ENCODE measurements at places on chromosomes 4 and X.

GRCh38 chrX:40207626-40208025, 109.9 kb upstream of the BCOR start:
- ATAC-seq: peak; percentile 68

DNA sequence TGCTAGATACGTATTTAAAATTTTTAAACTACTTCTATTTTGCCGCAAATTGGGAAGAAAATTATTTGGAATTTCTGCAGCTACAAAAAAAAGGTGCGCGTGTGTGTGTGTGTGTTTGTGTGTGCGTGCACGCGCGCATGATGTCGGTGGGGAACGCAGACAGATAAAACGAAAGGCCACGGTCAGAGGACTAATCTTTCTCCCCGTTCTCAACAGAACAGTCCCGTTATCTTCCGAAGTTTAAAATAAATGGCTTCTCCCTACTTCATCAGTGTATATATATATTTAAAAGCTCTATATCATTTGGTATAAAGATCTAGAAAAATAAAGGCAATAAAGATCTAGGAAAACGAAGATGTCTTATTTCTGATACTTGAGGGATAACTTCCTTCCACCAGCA, 1.5 kb downstream of the MGARP start:
- ATAC-seq: no peak

- no peak for ATAC-seq
These were observed 167.2 kb downstream of the NPNT start for GRCh38 chr4:106062452-106062875.

DNA sequence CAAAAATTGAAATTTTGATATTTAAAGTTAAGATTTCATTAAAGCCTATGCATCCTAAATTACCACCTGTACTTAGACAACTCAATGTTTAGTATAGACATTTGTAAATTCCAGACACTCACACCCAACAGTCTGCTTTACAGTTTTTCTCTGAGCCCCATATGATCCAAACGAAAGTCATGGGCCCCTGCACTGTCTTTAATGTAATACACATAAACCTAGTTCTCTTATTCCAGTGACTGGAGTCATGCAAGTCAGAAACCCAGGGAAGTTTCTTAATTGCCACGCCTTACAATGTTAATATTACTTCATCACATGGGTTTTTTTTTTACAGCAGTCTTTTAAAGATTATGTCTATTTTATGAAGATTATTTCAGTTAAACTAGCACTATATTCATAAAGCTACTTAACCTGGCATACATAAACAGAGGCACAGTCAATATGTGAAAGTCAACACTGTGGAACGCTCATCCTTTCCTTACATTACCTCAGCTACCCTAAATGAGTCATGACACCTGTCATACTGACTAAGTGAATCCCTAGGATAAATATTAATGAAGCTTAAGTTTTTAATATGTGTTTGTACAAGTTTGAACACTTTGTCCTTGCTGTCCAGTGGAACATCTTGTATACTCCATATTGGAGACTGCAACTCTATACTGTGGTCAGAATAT, 67.7 kb upstream of the H2AZ1 start:
- ATAC-seq: peak; percentile 99

DNA sequence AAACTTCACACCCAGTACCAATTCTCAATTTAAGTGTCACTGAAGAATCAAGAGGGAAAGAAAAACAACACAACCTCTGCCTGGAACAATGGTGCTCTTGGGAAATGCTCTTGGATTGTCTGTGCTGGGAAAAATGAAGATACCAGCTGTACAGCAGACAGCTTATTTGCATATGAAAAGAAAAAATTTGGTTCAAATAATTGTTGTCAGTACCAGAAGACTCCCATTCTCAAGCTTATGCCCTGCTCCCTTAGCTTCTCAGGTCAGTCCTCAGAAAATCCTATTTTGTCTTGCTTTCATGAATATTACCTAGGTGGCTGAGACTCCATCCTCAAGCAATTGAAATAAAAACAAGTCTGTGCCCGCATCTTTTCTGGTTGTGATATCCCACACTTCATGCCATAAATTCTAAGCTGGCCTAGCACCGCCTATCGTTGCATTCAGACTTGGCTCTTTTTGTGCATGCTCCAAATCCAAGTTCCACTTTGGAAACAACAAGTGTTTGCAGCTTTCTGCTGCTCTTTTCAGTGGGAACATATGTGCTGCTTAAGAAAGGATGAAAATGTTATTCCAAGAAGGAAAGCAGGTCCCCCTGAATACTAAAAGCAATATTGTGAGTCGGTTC, 431.6 kb downstream of the INPP4B start:
- ATAC-seq: no peak

DNA sequence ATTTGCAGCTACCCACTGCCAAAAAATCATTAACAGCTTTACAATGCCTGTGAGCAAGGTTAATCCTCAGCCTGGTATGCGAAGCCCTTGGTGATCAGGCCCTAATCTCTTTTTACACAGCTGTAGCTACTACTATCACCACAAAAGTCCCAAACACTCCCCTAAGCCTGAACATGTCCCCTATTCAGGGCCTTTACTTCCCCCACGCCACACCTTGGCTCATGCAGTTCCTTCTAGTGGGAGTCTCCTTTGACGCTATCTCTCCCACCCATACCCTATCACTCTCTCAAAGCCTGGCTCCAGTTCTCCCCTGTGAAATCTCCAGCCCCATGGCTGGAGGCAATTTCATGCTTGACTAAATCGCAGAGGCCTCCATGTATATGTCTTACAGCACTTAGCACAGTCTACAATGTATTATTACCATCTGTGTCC, 90.6 kb upstream of the CBR4 start:
- ATAC-seq: no peak

DNA sequence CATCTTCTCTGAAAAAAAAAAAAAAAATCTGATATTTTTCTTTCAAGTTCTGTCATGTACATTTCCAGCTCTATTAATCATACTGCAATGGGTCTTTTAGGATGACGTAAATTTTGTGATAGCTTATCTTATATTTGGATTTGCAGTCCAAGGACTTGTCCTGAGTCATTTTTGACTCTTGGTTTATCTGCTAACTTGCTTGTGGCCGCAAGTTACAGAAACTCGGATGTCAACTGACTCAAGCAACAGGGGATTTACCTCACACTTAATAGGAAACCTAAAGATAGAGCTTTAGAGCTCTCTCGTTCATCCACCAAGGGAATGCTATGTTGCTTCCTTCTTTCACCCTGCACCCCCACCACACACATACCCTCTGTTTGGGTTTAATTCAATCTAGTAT, 1433.8 kb upstream of the TENM3 start:
- no peak for ATAC-seq

- ATAC-seq: no peak
These were observed 435.6 kb downstream of the TMA16 start for GRCh38 chr4:163930086-163930485.

Measured in esophagus mucosa (tissue), 1 donor.